H1 (cell line): ENCODE measurements at places on chromosomes 1 and 21. TPM values are rescaled to one million over a fixed set of nuclear protein-coding genes. Genes with fewer than 3 reads are reported as not detected.

DNA sequence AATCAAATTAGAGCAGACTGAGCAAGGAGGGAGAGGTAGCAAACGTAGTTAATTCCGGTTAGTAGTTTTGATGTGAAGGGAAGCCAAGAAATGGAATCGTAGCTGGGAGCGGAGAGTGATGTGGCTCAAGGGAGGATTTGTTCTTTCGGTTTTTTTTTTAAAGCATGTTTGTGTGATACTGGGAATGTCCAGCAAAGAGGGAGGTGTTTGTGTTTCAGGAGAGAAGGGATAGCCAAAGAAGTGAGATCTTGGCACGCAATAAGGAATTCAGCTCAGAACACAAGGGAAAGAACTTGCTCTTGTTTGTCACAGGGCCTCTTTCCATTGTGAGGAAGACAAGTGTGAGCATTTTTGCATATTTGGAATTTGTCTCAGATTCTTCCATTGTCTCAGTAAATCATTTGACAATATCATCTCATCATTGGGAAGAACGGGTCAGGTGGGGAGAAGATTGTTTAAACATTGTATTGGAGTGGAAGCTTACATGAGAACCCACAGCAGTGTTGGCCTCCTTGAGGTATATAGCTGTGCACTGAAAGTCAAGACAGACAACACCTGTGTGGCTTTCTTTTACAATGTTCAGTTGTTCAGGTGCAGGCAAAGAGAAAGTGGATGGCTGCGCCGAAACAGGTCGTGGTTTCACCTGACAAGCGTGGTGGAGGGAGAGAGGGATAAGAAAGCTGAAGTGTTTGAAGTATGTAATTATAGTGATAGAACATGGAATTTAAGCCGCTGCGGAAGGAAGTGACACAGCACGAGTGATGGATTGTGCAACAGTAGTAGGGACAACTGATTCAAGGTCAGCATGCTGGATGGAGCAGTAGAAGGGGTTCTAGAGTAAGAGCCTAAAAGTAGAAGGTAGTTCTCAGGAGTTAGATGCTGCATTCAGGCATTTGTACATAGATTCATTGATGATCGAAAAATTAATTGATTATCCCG is 25.4 kb downstream of the FMN2 start:
- no peaks in the 10 kb centered on the region; the same call in 1 of the 2 replicates for H3K4me1 ChIP-seq
- H3K36me3 ChIP-seq: no peaks in the 10 kb centered on the region
- no peak overlapping the region for H3K27ac ChIP-seq
- H3K27me3 ChIP-seq: no peaks in the 10 kb centered on the region

Gene S100A16
- total RNA-seq: 14.7 and 14.9 TPM in 2 replicates

Gene PLA2G2C
- not detected in 2 replicates for total RNA-seq

- H3K27ac ChIP-seq: peak overlapping the region; percentile 89
- peak overlapping the region; percentile 72 for H3K4me3 ChIP-seq
- no peaks in the 10 kb centered on the region for H3K27me3 ChIP-seq
- no peaks in the 10 kb centered on the region for H3K36me3 ChIP-seq
- peak; percentile 47 for DNase-seq
Observed at GRCh38 chr1:35269201-35269988, 886 bp downstream of the ZMYM4 start.
